ENCODE measurements at places on chromosomes 16 and 17.

- DNase-seq = peak; percentile 24
These were observed 113.1 kb downstream of the SNX29 start for GRCh38 chr16:12089492-12090150.

GRCh38 chr17:42002792-42003301 is 14.4 kb downstream of the DNAJC7 start:
- DNase-seq = no peak

- DNase-seq = peak; percentile 71
These were observed 13.7 kb downstream of the ALOX12B start for GRCh38 chr17:8073627-8074484.

DNA sequence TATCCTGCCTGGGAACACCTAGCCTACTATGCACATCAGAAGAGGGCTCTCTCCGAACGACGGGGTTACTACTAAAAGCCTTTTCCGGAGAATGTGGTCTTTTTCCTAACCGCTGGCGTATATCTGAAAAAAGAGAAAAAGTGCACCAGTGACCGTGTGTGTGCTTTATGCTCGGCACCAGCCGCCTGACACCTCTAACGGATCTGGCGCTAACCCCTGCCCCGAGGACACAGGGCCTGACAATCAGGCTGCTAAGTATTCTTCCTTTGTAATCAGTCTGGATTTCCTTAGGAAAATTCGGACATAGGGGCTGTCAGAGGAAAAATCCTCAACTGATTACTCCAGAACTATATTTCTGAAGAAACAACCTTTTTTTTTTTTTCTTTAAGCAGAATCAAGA is 13.4 kb upstream of the ITGAE start:
- DNase-seq = no peak

GRCh38 chr16:78988361-78988969 is 612.1 kb downstream of the MAF start:
- DNase-seq = no peak

All from activated naive CD4-positive, alpha-beta T cell (primary cell).